ENCODE measurements at places on chromosomes 3 and 15.

GRCh38 chr3:124158168-124158881 lies 166.4 kb upstream of the ROPN1 start:
- DNase-seq = no peak

- DNase-seq = no peak
Measured at GRCh38 chr15:73141216-73141900, 89.1 kb downstream of the NEO1 start.

GRCh38 chr3:126110431-126111125 lies 26.7 kb upstream of the SLC41A3 start:
- DNase-seq = no peak

DNA sequence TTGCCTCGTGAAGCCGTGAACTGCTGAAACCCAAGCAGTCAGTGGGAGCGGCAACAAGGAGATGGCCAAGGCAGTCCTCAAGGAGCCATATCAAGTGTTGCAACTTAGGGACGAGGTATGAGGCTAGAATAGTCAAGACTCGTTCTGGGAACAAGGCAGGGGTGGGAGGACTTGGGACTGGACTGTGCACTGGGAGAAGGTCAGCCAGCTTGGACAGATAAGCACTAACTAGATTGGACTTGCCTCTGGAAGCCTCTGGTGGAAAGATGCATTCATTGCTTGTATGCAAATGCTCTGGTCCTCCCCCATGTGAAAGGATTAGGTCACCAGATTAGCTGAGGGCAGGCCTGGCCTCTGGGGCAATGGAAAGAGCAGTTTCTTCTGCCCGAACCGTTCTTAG lies 123.3 kb upstream of the CTNNB1 start:
- no peak for DNase-seq

Data from GM13977 (cell line).